ENCODE measurements at places on chromosomes 5 and 9.

DNA sequence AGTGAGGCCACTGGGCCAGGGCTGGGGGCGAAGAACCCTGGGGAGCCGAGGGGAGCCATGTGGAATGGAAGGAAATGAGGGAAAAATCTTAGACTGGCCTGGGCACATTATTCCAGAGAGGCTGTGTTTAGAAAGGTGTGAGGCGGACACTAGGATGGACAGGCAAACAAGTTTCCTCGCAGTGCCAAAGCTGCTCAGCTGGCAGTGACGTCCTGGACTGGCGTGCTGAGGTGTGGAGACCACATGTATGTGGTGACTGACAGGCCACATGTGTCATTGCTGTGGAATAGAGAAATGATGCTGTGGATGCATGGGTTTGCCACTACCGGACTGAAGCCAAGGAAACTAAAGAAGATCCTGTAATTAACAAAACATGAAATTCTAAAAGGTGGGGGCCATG lies 42.6 kb downstream of the RASEF start:
- DNase-seq, result no peak

- DNase-seq, result peak; percentile 51
Observed at GRCh38 chr5:96868603-96869371, 7.5 kb upstream of the ERAP2 start.

GRCh38 chr5:9498541-9499497 lies 47.1 kb downstream of the SEMA5A start:
- no peak for DNase-seq

GRCh38 chr9:134591082-134591571 lies 50.5 kb upstream of the COL5A1 start:
- no peak for DNase-seq

DNA sequence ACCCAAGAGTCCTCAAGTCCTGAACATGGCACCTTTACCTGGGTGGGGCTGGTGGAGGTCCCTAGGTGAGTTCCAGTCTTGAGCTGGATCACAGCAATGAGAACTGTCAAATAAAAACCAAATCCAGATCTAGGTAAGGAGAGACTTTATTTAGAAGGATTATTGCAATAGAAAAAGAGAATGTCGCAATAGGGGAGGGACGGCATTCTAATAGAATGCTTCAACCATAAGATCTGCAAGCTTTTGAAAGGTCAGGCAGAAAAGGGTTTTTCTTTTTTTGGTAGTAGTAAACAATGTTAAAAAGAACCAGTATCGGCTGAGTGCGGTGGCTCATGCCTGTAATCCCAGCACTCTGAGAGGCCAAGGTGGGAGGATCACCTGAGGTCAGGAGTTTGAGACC lies 5.2 kb upstream of the GCNT1 start:
- DNase-seq, result no peak

DNA sequence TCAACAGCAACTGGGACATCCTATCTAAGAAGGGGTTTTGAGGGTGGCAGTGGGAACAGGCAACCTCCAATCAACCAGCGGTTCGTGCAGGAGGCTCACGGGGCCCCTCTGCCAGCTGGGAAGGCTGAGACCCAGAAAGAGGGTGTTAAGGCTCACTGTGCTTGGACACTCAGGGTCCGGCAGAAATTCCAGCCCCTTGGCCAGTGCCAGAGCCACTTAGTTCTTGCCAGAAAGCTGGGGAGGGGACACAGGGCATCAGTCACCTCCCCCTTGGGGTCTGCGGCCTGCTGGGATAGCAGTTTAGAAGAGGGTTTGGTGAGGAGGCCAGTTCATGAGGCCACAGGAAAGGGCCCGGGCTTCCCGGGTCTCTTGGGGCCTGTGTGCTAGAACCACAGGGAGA lies 20.5 kb downstream of the ADGRD2 start:
- DNase-seq, result no peak

DNA sequence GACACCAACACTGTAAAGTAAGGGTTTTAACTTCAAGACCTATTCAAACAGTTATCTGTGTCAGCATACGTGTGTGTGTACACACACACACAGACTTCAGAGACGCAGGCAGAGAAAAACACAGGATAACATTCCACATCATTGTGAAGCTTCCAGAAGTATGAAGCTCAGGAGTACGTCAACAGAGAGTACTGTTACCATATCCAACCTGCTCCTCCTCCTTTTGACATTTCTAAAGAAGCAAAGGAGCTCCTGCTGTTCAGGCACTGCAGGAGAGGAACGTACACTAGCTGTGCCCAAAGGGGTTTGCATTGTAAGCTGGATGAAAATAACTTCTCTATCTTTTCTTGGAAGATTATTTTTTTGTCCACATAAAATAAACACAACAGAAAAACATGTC lies 180.7 kb downstream of the MEF2C start:
- DNase-seq, result no peak

GRCh38 chr5:78574731-78575161 lies 73.8 kb downstream of the LHFPL2 start:
- no peak for DNase-seq

DNA sequence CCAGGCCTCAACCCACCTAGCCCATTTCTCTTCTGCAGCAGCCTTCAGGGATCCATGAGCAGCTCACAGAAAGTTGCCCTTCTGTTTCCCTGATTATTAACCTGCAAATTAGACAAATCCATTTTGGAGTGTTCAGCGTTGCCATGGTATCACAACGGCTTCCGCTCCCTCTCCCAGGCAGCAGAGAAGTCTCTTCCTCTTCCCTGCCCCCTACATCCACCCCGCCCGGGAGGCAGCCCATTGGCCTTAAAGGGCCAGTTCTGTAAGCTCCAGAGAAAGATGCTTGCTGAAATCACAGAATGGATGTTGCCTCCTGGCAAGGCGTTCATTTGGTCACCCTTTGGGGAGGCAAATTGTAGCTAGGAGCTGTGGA lies 47.7 kb upstream of the BOD1 start:
- no peak for DNase-seq

DNA sequence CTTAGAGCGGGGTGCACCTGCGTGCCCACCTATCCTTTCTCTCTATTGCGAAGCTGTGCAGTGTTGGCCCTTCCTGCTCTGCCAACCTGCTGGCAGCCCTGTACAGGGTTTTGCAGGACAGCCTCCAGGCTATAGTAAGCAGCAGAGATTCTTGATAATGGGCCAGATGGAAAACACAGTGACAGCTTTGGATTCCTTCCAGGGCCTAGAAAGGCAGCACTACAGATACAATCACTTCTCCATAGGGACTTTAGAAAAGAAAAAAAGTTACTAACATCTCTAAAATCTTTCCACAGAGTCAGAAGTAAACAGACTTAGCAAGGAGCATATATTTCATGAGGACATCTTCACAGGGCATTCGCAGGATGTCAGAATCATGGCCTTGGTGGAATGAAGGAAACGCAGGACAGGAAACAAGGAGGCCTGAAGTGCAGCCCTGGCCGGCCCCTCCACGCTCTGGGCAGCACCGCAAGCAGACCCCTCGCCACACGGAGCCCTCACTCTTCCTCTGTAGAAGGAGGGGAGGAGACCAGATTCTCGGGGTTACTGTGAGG lies 172.1 kb upstream of the GAS1 start:
- no peak for DNase-seq

- no peak for DNase-seq
Observed at GRCh38 chr5:108111736-108112135, 270.2 kb downstream of the FBXL17 start.

- DNase-seq, result no peak
Observed at GRCh38 chr5:179759581-179760551, 27.2 kb downstream of the MAML1 start.

- peak; percentile 54 for DNase-seq
Observed at GRCh38 chr9:109110329-109111021, 9.3 kb downstream of the TMEM245 start.

DNA sequence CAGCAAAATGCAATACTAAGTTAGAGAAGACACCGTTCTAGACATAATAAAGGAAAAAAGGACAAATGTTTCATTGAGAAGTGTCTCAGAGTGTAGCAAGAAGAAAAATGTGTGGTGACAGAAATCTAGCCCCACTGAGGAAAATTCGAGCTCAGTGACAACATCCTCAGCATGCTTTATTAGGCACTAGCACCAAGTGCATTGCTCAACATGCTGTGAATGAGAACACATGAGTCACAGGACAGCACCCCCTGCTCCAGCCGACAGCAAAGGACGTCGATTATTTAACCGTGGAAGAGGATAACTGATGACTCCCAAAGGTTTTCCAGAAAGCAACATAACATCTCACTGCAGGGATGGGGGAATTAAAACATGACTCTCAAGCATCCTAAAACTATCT lies 182.7 kb downstream of the GNAQ start:
- DNase-seq, result no peak

- DNase-seq, result no peak
Observed at GRCh38 chr5:72412283-72413055, 92.3 kb downstream of the PTCD2 start.

GRCh38 chr9:134877541-134877940 lies 3.1 kb upstream of the FCN2 start:
- no peak for DNase-seq

- DNase-seq, result no peak
Observed at GRCh38 chr9:120264528-120264927, 315.4 kb downstream of the CDK5RAP2 start.

GRCh38 chr9:76607730-76608436 lies 148.9 kb downstream of the GCNT1 start:
- DNase-seq, result no peak

DNA sequence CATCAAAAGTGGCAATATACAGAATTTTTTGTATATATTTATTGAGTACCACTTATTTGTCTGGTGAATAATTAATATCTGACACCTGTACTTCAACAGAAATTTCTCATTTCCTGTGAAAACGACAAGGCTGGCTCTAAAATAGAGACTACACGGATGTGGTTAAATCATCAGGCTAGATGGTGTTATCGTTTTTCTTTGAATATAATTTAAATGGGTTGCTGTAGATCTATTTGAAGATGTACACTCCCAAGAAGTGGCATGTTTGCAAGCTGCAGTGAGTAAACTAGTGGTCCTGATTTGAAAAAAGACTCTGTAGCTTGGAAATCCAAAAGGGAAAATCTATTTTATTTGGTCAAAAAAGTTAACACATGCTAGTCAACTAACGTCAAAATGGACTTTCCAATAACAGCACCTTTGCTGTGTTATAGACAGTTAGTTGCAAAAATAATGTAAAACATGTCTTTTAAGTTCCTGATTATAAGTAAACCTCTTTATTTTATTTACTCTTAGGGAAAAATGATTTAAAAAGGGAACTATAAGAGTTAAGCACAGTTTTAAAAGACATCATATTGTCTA lies 13.8 kb downstream of the ST8SIA4 start:
- peak; percentile 28 for DNase-seq

DNA sequence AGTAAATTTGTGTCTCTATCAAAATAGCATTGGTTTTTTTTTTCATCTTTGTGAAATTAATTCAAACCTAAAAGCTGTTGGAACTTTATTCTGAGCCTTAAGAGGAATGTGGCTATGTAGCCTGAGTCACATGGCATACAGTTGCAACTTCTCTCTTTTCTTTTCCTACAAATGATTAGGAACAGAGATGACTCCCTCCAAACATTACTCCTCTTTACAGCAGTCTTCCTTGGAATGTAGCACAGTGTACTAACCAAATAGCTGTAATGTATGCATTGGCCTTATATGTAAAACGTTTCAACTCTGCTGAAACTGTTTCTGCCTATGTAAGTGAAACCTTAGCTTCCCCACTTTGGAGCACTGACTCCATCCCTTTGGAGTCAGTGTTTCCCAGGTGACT lies 100.9 kb upstream of the MAP1B start:
- DNase-seq, result no peak

All from hematopoietic multipotent progenitor cell treated with erythropoietin and hydrocortisone succinate and interleukin-3 and kit ligand, for 15 days (in vitro differentiated cells).